ENCODE measurements at places on chromosomes 3 and 15. TPM values are rescaled to one million over a fixed set of nuclear protein-coding genes. Genes with fewer than 3 reads are reported as not detected.

DNA sequence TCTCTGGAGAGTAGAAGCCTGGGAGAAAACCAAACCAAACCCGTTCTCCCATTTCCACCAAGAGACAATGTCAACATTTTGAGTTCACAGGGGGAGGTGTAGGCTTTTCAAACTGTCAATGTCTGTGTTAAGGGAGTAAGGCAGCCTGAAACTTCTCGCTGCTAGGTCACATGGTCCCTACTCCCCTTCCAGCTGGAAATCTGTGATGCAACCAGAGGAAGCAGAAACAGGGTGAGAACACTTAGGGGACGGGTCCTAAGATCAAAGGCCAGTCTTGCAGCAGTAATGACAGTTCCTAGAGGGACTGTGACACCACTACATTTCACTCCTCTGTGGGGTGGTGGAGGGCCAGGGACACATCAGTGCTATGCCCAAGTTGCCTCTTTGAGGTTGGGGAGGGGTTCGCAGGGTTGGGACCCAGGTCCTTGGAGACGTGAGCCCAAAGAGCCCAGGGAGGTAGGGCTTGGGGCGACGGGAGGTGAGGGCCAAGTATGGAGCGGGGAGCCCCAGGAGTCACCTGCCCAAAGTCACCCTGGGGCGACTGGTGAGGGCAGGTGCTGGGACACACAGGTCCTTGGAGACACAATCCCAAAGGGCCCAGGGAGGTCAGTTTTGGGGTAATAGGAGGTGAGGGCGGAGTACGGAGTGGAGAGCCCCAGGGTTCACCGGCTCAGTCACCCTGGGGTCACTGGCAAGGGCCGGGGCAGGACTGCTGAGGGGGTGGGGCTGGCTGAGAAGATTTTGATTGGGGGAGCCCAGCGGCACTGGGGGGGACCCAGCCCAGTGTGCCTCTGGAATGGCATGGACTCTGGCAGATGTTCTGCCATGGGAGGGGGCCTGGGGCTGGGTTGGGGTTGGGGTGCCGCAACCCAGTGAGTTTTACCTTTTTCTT is 582 bp downstream of the GOLGA6L2 start:
- no peaks in the 10 kb centered on the region for H3K36me3 ChIP-seq
- no peak overlapping the region for H3K27ac ChIP-seq
- DNase-seq: no peak
- H3K4me3 ChIP-seq: no peak overlapping the region
- H3K4me1 ChIP-seq: no peaks in the 10 kb centered on the region

DNA sequence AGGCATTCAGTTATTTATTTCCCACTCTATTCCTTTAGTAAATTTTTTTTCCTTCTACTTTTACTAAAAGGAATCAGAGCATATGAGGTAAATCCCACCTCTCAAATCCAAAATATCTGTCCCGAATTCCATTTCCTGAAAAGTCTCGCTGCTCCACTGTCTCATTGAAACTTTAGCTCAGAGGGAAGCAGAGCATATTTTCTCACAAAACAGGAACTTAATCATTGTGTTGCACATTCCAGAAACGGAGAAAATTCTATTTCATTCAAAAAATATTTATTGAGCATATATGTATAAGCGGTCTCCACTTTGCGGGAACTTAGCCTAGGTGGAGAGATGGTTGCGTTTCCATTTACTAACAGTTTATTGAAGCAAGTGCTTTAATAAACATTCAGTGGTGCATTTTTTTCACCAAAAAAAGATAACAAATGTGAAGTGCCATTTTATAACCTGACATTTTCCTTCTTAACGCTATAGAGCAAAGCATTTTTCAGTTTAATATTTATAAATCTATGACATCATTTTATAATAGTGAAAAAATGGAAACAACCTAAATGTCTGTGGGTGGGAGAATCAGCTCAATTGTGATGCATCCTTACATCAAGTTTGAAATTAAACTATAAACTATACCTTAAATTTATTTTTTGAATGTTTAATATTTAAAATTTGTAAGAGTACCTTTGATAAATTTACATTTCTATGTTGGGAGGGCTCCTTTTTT is 67.2 kb upstream of the CSTA start:
- no peaks in the 10 kb centered on the region for H3K36me3 ChIP-seq
- no peaks in the 10 kb centered on the region for H3K27me3 ChIP-seq
- H3K4me1 ChIP-seq: no peaks in the 10 kb centered on the region
- H3K27ac ChIP-seq: no peak overlapping the region
- DNase-seq: no peak

GRCh38 chr3:72323773-72324172 is 524.5 kb downstream of the SHQ1 start:
- no peak overlapping the region for H3K27ac ChIP-seq
- H3K4me1 ChIP-seq: peaks cover 3% of the 10 kb centered on the region
- H3K36me3 ChIP-seq: no peaks in the 10 kb centered on the region

DNA sequence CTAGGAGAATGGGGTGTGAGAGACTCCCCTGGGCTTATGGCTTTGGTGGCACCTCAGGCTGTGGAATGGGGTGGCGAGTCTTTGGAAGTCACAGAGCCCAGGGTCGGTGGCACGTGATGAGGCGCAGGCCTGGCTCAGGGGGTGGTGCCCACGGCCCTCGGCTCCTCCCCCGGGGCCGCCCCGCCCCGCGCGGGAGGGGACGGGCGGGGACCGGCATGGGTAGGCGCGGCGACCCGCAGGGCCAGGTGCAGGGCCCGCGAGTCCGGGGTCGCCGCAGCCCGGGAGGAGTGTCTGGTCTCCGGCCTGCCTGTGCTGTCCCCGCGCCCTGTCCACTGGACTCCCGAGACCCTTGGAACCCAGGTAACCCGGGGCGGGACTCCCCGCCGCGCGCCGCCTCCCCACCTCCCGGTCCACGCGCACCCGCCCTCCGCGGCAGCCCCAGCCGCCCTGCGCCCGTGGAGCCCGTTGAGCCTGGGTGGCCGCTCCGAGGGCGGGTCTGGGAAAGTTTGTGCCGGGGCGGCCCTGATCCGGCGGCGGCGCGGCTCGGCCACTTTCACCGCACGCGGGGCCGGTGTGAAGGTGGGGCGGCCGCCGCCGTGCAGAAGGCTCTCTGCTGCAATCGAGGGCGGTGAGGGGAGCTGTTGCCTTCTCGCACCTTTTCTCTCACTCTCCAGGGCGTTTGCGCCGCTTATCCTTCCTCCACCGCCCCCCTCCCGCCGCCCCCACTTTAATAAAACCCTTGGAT is at the start of gene PAQR5:
TSS of gene PAQR5 (plus strand) at position 216 of the 745 bp plus-strand sequence. CDS start 61,169 bp downstream, outside the sequence.
- peak within 1 kb of the TSS; percentile 61 for H3K4me3 ChIP-seq
- no peaks in the 10 kb centered on the region for H3K36me3 ChIP-seq
- peaks cover 12% of the 10 kb centered on the region for H3K4me1 ChIP-seq

DNA sequence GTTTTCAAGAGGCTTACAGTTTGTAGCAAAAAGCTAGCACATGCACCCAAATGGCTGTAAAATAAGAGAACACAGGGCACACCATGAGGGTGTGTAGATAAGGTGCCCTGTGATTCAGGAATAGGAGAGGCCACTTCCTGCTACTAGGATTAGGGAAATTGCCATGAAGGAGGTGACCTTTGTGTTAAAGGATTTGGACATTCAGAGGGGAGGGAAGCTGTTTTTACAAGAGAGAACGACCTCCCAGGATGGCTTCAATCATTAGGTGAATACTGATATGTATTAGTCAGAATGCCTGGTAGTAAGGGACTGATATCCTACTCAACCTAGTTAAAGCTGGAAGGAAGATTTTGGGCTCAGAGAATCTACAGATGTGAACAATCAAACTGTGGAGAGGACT is 35.7 kb upstream of the ABHD17C start:
- H3K4me1 ChIP-seq: no peaks in the 10 kb centered on the region
- no peaks in the 10 kb centered on the region for H3K36me3 ChIP-seq
- H3K4me3 ChIP-seq: no peak overlapping the region
- no peaks in the 10 kb centered on the region for H3K27me3 ChIP-seq
- DNase-seq: no peak
- H3K27ac ChIP-seq: no peak overlapping the region

DNA sequence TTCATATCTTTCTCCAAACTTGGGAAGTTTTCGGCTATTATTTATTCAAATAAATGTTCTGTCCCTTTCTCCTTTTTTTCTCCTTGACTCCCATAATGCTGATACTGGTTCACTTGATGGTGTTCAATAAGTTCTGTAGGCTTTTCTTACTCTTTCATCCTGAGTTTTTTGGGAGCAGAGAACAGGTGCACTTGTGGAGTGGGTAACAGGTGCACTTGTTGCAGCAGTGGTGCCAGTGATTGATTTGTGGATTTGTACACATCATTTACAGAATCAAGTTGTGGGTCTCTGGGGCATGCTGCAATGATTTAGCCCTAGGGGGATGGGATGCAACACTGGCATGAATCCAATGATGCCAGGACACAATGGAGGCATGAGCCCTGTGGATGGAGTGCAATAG is 14.8 kb upstream of the OR5H1 start:
- H3K27ac ChIP-seq: no peak overlapping the region
- no peak overlapping the region for H3K4me3 ChIP-seq
- H3K27me3 ChIP-seq: no peaks in the 10 kb centered on the region
- no peaks in the 10 kb centered on the region for H3K4me1 ChIP-seq
- DNase-seq: no peak
- no peaks in the 10 kb centered on the region for H3K36me3 ChIP-seq

DNA sequence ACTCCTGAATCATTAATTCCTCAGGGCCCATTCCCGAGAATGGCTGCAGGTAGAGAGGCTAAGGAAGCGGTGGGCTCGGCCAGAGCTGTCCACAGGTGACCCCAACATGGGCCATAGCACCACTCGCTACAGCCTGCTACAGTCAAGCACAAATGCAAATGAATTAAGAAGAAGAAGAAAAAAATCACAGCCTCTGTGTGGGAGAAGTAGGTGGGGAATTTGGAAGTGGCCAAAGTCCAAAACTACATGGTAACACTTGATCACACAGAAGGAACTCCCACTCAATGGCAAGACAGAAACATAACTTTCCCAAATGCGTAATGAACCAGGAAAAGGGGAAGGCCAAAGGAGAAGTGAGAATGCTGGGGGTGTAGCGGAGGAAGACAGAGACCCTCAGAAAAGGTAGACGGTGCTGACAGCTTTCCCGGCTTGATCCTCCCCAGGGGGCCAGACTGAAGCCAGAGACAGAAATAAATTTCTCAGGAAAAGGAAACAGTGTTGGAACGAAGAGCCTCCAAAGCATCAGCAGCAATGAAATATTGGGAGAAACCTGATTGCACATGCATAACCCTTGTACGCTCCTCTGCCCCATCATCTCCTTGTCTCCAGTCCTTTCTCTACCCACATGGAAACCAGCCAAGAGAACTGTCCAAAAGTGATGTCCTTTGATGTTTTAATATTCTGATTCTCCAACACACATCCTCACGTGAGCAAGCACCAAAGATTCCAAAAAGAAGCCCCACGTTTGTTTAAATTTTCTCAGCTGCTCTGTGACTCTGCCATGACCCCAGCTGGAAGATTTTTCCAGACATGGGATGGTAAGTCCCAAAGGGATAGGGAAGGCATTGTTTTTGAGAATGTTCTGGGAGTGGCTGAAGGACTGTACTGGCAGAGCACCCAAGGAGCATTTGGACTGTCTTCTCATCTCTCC is 107.6 kb downstream of the OXNAD1 start:
- peaks cover 41% of the 10 kb centered on the region for H3K36me3 ChIP-seq
- no peaks in the 10 kb centered on the region for H3K27me3 ChIP-seq
- peaks cover 78% of the 10 kb centered on the region for H3K4me1 ChIP-seq

DNA sequence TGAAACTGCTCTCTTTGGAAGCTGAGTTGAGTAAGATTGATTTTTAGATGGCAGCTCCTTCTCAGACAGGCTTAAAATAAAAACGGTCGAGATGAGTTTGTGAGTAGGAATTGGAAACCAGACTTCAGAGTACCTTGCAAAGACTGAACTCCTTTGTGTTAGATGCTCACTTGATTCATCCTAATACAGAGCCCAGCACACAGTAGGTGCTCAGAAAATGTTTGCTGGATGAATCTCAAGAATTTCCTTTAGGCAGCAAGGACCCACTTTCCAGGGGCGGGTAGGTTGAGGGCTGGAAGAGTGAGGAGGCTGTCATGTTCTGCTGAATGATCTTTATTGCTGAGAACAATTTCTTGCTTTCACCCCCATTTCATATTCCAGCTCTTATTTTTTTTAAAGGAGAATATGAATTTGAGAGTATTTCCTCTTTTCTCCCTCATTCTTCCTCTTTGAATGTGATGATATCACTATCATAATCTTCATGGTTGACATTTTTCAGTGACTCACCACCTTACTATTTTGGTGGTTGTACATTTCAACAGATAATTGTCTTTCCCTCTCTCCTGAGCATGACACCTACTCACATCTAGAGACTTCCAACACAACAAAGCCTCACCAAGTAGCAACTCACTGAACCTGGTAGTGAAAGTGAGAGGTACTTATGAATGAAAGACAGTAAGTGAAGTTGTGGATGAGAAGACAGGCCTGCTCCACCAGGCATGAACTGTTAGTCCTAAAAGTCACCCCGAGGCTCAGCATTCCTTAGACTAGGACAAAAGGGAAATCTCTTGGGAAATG is 113.3 kb downstream of the PDCD6IP start:
- no peak for DNase-seq
- H3K4me3 ChIP-seq: no peak overlapping the region
- H3K4me1 ChIP-seq: no peaks in the 10 kb centered on the region
- no peaks in the 10 kb centered on the region for H3K36me3 ChIP-seq

- no peak overlapping the region for H3K27ac ChIP-seq
- H3K4me3 ChIP-seq: no peak overlapping the region
- H3K4me1 ChIP-seq: no peaks in the 10 kb centered on the region
- H3K27me3 ChIP-seq: no peaks in the 10 kb centered on the region
- H3K36me3 ChIP-seq: no peaks in the 10 kb centered on the region
Observed at GRCh38 chr3:154180836-154181691, 59.9 kb downstream of the ARHGEF26 start.

- DNase-seq: no peak
- no peaks in the 10 kb centered on the region for H3K36me3 ChIP-seq
- peaks cover 7% of the 10 kb centered on the region for H3K4me1 ChIP-seq
- no peaks in the 10 kb centered on the region for H3K27me3 ChIP-seq
Observed at GRCh38 chr3:41301548-41301947, 102.2 kb downstream of the CTNNB1 start.

DNA sequence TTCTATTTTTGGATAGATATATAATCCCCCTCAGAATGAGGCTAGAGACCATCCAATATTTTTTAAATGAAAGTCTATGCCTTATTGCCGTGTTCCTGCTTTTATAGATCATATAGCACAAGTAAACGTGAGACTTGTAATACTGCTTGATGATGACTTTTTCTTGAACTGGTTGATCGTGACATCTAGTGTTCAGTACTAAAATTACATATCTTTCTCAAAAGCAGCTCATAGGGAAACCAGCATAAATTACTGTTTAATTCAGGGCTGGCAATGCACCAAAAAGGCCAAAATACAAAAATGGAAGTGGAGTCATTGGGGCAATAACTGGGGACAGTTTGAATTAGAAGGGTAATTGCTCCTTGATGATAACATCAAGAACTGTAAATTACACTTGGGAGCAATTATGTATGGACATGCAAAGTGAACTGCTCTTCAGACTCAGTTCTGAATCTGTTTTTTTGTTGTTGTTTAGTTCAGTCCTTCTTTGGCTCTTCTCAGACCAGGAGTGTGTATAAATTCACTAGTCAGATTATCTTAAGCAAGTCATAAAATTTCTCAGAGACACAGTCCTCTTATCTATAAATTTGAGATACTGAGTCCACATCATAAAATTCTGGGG is 325.3 kb downstream of the THSD4 start:
- no peak for DNase-seq
- no peaks in the 10 kb centered on the region for H3K36me3 ChIP-seq
- peaks cover 24% of the 10 kb centered on the region for H3K4me1 ChIP-seq
- H3K27ac ChIP-seq: no peak overlapping the region

CDCP1 gene
- 0.54 TPM for total RNA-seq

GTF2E1 gene
- total RNA-seq: 14.4 TPM

PLS1 gene
- 2.0 TPM for total RNA-seq

GRM2 gene
- 0.29 TPM for total RNA-seq

TEX55 gene
- not detected for total RNA-seq

TNNC1 gene
- 6,897 TPM for total RNA-seq

SPTBN5 gene
- 1.5 TPM for total RNA-seq

CFAP20DC gene
- total RNA-seq: not detected
